COR-L47 (cell line): ENCODE measurements at places on chromosomes 4 and X.

DNA sequence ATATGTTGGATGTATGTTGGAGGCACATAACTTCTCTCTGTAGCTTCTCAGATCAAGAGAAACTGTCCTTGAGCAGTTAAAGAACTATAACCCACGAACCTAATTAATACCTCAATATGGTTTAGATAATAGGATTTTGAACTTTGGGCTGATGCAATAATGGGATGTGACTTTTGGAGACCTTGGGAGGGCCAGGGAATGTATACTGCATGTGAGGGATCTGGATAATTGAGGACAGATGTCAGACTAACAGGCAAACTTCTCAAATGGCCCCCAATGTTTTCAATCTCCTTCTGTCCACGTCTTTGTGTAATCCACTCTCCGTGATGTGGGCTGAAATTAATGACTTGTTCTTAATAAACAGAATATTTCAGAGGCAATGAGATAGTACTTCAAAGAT lies 202.2 kb upstream of the FAT4 start:
- no peak for DNase-seq

GRCh38 chr4:4995908-4996265 lies 23.4 kb downstream of the CYTL1 start:
- DNase-seq: no peak

DNA sequence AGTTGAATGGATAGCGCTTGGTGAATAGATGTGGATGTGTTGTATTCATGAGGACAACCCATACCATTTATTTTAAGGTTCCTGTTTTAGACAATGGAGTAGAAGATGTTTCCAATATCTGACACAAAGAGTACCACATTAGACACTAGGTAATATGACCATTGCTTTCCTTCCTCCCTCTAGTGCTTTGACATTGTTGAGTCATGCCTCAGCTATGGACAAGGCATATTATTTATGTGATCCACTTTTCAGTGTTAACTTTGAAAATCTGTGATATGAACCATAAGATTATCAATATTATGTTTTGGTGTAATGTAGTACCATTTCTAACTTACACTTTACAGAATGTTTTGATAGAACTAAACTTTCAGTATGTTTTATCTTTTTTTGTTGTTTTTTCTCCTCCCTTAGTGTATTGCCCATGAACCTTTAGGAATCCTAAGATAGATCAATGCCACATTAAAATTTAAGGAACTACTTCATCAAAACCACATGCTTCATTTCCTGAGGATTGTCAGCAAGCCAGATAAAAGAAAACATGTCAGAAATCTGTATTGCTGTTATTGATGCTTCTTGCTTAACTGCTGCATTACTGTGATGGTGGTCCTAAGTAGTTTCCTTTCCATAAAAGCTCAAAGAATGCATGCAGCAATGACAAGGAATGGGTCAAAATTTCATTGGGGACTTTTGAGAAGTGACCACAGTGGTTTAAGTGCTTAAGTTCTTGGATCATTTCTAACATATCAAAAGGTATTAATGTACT lies 105.0 kb downstream of the PCDH7 start:
- DNase-seq: no peak

DNA sequence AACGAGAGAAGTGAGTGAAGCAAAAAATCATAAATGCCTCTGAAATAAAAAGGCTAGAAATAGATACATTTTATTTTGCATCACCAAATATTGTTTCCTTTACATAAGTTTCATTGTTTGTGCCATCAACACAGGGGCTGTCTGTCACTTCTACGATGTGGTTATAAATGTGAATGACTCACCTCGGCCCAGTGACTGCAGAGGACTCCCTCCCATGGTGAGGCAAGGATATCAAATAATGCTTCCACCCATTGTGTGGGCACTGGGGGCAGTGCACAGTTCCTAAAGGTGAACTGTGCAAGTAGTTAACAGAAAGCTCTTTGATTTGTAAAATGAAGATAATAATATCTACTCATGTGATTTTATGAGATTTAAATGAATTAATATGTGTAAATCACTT lies 230.3 kb upstream of the NEIL3 start:
- no peak for DNase-seq

GRCh38 chrX:50888884-50889283 lies 21.7 kb upstream of the BMP15 start:
- no peak for DNase-seq
